Ovary (tissue), 10 donors: ENCODE measurements at places on chromosomes 6 and 20. TPM values are rescaled to one million over a fixed set of nuclear protein-coding genes. Genes with fewer than 3 reads are reported as not detected.

Gene BIRC7
- polyA plus RNA-seq, result not detected

Gene MYB
- polyA plus RNA-seq, result 1.0 TPM

Gene CRISP3
- 0.10 TPM for polyA plus RNA-seq

Gene PPP1R16B
- 11.2 TPM for polyA plus RNA-seq

Gene MYCT1
- polyA plus RNA-seq, result 10.7 TPM

Gene RAET1L
- polyA plus RNA-seq, result not detected

Gene BMP5
- polyA plus RNA-seq, result 0.01 TPM

Gene THBS2
- polyA plus RNA-seq, result 26.5 TPM

Gene TMEM151B
- not detected for polyA plus RNA-seq

Gene EBF4
- 22.3 TPM for polyA plus RNA-seq

Gene SLC2A10
- polyA plus RNA-seq, result 18.4 TPM
